ENCODE measurements at places on chromosomes 1 and 21.
A peak's percentile ranks its signal among the peaks of the same experiment; 100 is the strongest.

GRCh38 chr21:43921979-43922945 is 57.2 kb downstream of the AGPAT3 start:
- no peak for DNase-seq

- DNase-seq, result no peak
Observed at GRCh38 chr1:6262555-6263420, 1.9 kb upstream of the GPR153 start.

- no peak for DNase-seq
Observed at GRCh38 chr1:153001382-153001781, at the start of gene SPRR3. TSS of gene SPRR3 (plus strand) at chr1:153001749. CDS start at chr1:153003021, 1,272 bp downstream.

DNA sequence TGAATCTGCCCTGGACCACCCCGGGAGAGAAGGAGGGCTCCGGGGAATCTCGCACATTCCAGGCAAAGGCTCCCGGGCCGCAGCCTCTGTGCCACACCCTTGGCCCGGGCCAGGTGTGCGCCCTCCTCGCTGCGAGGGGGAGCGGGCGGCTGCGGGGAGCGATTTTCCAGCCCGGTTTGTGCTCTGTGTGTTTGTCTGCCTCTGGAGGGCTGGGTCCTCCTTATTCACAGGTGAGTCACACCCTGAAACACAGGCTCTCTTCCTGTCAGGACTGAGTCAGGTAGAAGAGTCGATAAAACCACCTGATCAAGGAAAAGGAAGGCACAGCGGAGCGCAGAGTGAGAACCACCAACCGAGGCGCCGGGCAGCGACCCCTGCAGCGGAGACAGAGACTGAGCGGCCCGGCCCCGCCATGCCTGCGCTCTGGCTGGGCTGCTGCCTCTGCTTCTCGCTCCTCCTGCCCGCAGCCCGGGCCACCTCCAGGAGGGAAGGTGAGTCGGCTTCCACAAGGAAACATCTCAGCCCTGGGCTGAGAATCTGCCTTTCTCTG is at the start of gene LAMC2:
Gene LAMC2 (plus strand): TSS at position 324 of the 550 bp plus-strand sequence. CDS start 89 bp downstream, at position 413.
- no peak for DNase-seq

DNA sequence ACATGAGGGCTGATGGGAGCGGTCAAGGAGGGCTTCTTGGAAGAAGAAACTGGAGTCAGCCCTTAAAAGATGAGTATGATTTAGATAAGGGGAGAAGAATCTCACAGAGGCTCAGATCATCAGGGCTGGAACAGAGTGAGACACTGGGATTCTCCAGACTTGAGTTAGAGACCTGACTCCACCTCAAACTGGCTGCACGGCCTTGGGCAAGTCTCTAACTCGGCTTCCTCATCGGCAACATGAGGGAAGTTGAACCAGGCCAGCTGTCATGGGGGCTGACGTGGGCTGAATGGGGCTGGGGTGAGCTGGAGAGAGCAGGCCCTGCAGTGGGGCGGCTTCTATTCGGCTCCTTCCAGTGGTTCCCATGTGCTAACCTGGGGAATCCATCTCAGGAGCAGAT is 2.5 kb downstream of the C1QC start:
- no peak for DNase-seq

GRCh38 chr21:41621513-41621912 is 113.6 kb upstream of the TMPRSS2 start:
- DNase-seq, result no peak

DNA sequence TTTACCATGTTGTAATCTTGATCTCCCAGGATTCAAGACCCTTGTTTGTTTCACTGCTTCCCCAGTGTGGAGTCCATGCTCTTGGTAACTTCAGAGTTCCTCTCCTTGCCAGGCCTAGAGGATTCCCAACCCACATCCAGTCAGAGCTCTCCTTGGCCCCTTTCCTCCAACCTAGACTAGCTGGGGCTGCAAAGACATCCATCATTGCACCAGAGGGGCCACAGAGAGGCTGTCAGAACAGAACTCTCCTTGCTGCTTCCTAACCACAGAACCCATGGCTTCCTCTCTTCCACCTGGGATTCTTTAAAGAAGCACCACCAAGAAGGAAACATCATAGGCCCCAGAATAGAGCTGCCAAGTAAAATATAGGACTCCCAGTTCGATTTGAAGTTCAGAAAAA is 81.0 kb downstream of the HMGB4 start:
- DNase-seq, result no peak

GRCh38 chr1:150765296-150765976 is at the start of gene CTSS:
TSS of gene CTSS (minus strand) at chr1:150765778. CDS start at chr1:150764763, 1,015 bp downstream.
- DNase-seq, result peak; percentile 39

GRCh38 chr1:213761845-213762407 is 225.8 kb upstream of the PROX1 start:
- DNase-seq, result peak; percentile 68

GRCh38 chr1:170660871-170661645 is 2.9 kb upstream of the PRRX1 start:
- DNase-seq, result no peak

DNA sequence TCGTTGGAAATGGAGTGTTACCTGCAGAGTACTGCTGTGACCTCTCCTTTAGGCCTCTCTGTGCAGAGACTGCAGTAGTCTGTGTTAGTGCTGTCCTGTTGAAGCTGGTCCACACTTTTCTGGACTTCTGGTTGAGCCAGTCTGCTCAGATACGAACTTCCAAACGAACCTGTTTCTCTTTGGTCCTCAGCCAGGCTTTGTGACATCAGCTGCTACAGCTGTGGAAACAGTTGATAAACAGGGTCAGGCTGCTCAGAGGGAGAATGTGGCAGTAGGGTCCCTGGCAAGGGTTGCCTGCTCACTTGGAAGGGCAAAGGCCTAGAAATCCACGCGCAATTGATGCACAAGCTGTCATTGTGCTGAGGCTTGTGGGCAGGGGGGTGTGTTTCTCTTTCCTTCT is 98.8 kb downstream of the NOS1AP start:
- DNase-seq, result no peak

GRCh38 chr1:3033040-3033789 is 11.9 kb downstream of the ACTRT2 start:
- DNase-seq, result no peak

DNA sequence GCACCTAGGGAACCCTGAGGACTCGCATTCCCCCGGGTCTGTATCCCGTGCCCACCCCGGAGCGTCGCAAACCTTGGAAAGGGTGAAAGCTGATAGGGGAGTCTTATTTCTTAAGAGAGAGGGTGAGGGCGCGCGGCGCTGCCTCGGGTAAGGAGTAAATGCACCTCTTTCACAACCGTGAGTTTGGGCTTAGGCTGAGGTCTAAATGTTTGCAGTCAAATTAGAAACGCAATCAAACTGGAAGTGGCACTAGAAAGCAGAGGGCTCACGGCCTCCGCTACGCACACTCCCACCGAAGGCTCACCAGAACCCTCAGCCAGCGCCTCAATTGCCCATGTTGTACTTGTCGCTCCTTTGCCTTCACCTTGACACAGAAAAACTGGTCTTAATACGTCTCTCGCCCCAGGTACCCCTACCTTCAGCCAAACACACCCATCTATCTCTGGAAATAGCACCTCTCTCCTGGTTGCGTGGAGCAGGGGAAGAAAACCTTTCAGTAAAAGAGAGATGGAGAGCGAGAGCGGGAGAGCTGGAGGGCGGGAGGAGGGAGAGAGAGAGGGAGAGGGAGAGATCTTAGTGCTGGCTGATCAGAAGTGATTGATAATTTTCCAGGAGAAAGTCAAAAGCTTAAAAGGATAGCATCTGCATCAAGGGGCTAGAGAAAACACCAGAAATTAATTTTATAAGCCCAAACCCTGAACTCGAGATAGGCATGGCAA is 1.7 kb upstream of the HLX start:
- no peak for DNase-seq

Measured in kidney capillary endothelial cell (primary cell).